ENCODE measurements at places on chromosomes 1 and 21. TPM values are rescaled to one million over a fixed set of nuclear protein-coding genes. Genes with fewer than 3 reads are reported as not detected.

- no peak for DNase-seq
Observed at GRCh38 chr1:19042675-19043578, 86.5 kb upstream of the IFFO2 start.

DNA sequence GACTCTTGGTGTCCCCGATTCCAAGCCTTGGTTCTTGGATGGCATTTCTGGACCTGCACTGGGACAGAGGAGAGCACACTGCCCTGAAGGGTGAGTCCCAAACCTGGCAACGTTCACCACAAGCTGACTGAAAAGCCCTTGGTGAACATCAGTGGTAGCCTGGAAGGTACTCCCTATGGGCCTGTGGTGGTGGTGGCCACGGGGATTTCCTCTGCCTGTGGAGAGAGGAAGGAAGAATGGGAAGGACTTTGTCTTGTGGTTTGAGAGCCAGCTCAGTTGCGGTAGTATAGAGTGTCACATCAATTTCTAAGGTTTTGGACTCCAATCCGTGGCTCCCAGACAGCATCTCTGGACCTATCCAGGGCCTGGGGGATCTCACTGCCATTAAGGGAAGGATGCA is 50.7 kb downstream of the DNAH14 start:
- DNase-seq: no peak

DNA sequence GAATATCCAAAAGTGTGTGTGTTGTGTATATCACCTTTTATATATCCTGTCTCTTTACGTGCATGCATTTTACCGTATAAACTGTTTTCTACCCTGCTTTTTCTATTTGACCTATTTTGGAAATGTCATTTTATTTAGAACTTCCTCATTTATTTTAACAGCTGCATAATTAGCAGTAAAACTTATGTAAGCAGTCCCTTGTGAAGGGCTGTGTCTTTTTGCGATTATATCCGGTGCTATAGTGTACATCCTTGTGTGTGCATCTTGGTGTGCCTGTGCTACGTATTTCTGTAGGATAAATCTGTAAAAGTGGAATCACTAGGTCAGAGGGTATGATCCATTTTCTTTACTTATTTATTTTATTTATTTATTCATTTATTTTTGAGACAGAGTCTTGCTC is 7.2 kb downstream of the LGALS8 start:
- DNase-seq: no peak

GRCh38 chr1:100538913-100539835 is 1.2 kb downstream of the GPR88 start:
- no peak for DNase-seq

DNA sequence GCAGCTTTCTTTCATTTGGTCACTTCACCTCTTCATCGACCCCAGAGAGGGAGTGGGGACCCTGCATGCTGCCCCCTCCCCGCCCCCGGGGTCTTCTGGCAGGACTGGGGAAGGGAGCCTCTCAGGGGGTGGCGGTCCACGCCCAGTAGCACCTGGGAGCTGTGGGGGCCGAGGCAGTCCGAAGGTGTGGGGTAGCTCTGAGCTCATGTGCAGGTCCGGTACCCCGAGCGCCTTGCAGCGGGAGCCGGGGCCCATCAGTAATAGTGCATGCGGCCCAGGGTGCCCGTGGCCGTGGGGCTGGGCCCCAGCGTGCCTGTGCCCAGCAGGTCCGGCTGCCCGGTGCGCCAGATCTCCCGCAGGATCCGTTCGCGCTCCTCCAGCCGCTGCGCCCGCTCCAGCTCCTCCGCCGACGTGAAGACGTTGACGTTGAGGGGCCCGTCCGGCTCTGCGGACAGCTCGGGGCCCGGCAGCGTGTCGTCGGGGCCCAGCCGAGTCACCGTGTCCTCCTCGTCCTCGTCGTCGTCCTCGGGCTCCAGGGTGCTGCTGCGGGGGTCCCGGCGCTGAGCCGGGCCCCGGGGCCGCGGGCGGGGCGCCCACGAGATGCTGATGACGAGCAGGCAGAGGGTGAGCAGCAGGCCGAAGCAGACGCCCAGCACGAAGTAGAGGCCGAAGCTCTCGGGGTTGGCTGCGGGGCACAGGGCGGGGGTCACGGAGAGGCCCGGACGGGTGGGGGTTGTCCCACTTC is 1.2 kb downstream of the EVA1B start:
- no peak for DNase-seq

Gene CCDC17
- polyA plus RNA-seq: 0.29 TPM

GRCh38 chr21:44294391-44295162 is 5.3 kb upstream of the PFKL start:
- DNase-seq: no peak

DNA sequence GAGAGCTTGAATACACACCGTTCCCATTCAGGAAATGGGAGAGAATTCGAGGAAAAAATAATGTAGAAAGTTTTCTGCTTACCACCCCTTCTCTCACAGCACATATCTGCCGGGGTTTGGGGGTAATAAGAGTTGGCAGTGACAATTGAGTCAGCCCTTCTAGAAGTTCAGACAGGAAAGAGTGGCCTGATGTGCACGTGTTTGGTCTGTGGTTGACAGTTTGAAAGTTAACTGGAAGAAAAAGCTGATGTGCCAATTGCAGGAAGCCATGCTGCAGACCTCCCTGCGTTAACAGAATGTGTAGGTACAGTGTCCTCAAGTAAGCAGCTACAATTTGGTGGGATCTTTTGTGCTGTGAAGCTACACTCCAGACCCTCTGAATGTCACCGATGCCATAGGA is 50.9 kb downstream of the DHX9 start:
- DNase-seq: no peak

Gene MYCL
- polyA plus RNA-seq: 0.22 TPM

Gene HSF2BP
- polyA plus RNA-seq: 1.2 TPM

Gene EXTL1
- 5.0 TPM for polyA plus RNA-seq

Gene INTS11
- 95.8 TPM for polyA plus RNA-seq

Gene MEX3A
- polyA plus RNA-seq: 1.9 TPM

GRCh38 chr1:198047913-198048312 is 108.9 kb upstream of the NEK7 start:
- DNase-seq: no peak

DNA sequence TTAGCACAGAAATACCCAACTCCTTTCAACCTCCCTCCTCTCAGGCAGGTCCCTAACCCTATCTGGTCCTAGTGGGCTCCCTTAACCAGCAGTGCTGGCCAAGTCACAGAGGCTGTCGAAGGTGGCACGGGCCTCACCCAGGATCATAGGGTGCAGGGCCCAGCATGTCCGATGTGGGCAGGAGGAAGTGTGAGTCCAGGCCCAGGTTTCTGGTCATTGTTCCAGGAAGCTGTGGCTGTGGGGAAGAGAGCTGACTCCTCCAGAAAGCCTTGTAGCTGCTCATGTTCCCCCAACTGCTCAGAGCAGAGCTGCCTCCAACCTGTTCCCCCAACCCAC is 2.4 kb downstream of the CCDC17 start:
- no peak for DNase-seq

DNA sequence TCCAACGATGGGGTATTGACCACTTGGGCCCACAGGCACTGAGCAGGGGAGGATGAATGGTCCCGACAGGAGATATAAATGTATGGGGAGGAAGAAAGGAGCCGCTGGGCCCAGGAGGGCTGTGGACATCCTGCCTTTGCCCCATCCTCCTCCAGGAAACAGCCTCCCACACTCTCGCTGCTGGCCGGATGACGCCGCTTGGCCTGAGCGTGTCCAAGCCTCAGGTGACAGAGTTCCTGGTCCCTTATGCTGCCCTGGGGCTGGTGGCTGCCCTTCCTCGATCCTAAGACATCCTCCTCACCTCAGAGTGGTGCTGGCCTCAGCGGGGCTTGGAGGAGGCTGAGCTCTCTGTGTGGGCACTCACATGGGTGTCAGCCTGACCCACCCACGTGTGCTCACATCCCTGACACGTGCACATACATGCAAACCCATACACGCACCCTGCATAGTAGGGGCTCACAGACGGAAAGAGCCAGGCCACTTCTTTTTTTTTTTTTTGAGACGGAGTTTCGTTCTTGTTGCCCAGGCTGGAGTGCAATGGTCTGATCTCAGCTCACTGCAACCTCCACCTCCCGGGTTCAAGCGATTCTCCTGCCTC is 5.9 kb upstream of the SERINC2 start:
- no peak for DNase-seq

Gene AADACL3
- polyA plus RNA-seq: not detected

- DNase-seq: no peak
Observed at GRCh38 chr21:15379776-15380175, 315.0 kb upstream of the NRIP1 start.

Gene INSRR
- polyA plus RNA-seq: not detected

DNA sequence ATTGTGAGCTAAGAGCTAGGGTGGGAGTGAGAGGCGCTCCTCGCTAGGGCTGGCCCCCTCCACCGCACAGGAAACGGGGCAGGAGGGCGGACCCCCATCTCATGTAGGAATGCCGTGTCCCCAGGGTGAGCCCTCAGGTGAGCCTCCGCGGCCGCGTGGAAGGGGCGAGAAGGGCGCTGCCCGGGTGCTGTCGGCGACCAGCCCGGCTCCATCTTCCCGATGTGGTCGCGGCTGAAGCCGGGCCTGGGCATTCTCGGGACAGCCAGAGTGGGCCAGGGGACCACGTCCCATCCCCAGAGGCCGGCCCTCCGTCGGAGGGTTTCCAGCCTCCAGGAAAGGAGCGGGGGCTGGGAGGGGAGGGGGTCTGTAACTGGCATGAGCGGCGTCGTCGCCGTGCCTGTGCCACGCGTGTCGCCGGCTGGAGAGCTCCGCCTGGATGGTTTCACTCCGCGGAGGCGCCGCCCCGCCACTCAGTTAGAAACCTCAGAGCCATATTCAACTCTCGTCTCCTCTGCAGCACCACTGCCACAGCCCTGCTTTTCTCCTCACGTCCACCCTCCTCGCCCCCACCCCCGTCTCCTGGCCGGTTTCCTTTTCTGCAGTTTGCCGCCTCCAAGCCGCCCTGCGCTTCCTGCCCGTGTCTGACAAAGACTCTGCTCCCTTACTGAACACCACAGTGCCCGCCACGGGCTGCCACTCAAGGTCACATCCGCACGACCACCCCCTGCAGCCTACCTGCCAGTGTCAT is at the start of gene TMEM269:
Gene TMEM269, plus strand, starts transcription at position 46 of the 748 bp plus-strand sequence. CDS start 4,903 bp downstream, outside the sequence.
- no peak for DNase-seq

DNA sequence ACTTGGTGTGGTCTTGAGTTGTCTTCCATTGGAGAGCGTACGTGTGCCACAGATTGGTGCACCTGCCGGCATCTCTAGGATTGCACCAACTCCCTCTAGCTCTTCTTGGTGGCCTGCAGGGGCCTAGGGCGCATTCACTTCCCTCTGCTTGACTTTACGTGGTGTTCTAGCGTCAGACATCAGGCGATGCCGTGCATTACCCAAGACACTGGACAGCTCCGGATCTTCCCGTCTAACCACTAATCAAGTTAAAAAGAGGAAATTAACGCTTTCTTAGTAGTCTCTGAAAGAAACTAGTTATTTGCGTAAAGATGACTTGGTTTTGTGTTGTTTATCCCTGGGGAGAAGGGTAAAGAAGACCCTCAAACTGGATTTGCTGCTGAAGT is 510 bp upstream of the IL10RB start:
- no peak for DNase-seq

Gene OVAAL
- polyA plus RNA-seq: 0.05 TPM

DNA sequence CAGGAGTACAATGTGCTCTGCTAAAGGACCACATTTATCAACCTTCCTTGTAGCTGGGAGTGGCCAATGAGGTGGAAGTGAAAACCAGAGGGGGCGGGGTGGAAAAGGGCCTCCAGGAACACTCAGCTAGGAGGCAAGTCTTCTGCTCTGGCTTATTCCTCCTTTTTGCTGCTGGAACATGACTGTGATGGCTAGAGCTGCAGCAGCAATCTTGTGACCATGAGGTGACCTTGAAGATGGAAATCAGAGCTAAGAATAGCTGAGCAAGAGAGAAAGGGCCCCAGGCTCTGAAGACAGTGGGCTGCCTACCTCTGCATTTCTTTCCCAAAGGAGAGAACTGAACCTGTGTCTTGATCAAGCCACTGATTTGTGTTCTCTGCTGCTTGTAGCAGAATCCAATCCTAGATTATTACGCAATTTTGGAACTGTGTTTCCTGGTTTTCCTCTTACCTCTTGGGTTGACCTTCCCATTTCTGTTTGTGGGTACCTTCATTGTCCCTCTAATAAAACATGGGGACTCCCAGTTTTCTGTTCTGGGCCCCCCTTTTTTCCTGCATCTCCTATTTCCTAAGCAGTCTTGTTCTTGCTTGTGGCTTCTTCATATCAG is 36.4 kb upstream of the WNT4 start:
- DNase-seq: no peak

DNA sequence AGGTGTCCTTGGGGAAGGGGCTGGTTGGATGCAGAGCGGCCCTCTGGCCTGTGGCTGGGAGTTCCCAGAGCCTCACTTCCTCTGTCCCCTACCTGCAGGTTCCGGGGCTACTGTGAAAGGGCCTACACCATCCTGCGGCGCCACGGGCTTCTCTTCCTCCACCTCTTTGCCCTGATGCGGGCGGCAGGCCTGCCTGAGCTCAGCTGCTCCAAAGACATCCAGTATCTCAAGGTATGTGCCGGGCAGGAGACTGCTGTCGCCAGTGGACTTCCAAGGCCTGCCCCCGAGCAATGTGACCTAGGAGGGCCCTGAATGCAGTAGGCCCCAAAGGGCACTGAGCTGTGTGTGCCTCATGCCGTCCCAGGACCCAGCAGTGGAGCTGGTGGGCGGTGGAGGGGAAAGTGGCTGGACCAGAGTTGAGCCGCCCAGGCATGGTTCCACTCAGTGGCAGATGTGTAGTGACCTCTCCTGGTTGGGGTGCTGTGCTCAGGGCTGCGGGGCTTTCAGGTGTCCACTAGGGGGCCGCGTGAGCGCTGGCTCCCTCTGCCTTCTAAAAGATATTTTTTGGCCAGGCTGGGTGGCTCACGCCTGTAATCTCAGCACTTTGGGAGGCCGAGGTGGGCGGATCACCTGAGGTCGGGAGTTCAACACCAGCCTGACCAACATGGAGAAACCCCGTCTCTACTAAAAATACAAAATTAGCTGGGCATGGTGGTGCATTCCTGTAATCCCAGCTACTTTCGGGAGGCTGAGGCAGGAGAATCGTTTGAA is 73.4 kb downstream of the PIK3CD start:
- DNase-seq: no peak

DNA sequence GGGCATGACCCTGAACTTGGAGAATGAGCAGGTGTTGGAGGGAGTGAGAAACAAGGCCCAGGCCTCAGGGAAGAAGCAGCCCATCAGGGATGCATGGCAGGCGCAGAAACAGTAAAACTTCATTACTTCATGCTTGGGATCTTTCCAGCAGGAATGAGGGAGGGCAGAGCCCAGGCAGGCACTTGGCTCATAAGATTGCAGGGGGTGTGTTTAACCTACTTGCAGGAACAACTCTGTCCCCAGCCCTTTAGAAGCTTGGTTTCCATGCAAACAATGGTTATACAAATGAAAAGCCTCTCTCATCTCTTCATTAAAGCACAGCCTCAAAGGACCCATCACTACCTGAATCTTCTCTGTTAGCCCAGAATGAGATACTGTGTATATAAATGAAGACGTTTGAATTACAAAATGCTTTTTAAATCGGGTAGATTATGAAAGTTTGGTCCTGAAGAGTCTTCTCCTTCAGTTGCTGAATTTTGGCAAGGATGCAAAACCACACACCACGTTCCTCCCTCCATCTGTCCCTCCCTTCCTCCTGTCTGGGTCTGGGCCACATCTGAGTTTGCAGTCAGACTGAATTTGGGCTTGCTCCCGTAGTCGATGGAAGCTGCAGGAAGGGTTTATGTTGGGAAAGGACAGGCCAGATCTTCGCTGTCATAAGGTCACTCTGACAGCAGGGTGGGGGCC is 154.4 kb upstream of the KLHDC7A start:
- DNase-seq: no peak
